GM03348 (cell line): ENCODE measurements at places on chromosomes 1 and 21.

- no peak for DNase-seq
These were observed 1.4 kb downstream of the DUSP10 start for GRCh38 chr1:221740369-221740992.

DNA sequence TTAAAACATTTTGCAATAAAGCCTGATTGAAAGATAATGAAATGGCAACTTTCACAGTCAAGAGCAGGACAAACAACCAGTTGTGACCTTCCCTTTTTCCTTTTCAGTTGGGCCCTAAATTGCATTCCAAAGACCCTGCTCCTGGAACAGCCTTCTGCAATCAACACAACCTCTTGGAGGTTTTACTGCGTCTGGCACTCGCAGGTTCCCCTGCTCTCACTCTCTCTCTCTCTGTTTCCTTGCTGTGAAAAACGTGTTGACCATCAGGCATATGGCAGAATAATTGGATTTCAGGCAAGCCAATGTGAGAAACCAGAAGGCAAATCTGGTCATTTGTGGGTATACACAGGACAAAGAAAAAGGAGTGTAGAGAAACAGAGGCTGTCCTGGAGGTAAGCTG is 23.2 kb downstream of the SLC44A5 start:
- no peak for DNase-seq

DNA sequence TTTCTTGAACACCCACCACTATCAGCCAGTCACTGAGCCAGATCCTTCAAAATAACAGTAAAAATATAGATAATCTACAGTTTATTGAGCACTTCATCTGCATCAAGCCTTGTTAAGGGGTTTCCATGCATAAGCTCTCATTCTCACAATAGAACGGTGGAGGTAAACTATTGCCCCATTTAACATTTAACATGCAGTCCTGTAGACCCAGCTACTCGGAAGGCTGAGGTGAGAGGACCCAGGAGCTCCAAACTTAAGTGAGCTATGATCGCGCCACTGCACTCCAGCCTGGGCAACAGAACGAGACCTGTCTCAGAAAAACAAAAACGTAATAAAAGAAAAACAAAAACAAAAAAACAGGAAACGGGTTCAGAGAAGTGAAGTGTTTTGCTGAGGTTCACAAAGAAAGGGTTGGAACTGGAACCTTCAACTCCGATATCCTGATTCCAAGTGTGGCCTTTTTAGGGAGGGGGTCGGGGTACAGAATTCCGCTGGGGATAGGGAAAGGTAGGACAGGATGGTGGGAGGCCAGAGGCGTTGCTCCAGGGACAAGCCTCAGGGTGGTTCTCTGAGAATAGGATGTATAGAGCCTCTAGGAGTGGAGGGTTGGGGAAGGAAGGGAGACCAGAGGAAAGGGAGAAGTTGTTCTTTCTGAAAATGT is 11.6 kb upstream of the SESN2 start:
- DNase-seq = no peak

GRCh38 chr1:89842567-89843272 is 21.9 kb downstream of the LRRC8D start:
- peak; percentile 46 for DNase-seq

- DNase-seq = no peak
These were observed 17.0 kb downstream of the MRAP start for GRCh38 chr21:32315511-32316281.

DNA sequence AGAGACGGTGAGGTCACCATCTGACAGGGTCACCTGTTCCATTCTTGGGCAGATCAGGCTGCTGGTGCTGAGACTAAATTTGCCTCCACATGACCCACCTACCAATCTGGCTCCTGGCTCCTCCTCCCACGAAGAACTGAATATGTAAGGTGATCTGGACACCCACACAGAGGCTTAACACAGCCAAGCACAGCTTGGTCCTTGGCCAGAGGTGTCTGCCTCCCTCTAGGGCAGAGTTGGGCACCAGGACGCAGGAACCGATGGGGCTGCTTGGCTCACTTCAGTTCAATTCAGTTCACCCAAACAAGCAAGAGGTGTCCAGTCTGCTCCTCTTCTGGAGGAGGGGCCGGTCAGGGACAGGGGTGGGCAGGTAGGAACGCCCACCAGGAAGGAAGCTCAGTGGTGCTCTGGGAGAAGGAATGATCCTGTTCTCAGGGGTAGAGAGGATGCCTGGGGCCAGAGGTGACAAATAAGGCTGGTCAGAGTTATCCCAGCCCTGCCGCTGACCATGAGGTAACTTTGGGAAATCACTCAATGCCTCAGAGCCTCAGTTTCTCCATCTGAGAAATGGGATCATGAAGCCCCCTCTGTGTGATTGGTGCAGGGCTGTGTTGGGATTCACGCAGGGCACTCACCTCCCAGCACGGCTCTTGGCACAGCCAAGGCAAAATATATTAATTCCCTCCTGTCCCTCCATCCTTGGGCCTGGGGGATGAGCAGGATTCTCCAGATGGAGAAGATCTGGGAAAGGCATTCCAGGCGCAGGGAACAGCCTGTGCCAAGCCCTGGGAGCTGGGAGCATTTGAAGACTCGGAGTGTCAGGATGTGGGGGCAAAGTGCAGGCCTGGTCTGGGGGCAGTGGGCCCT is 284.5 kb downstream of the PTPRU start:
- DNase-seq = no peak

GRCh38 chr1:23889074-23889473 is 21.0 kb upstream of the FUCA1 start:
- no peak for DNase-seq

DNA sequence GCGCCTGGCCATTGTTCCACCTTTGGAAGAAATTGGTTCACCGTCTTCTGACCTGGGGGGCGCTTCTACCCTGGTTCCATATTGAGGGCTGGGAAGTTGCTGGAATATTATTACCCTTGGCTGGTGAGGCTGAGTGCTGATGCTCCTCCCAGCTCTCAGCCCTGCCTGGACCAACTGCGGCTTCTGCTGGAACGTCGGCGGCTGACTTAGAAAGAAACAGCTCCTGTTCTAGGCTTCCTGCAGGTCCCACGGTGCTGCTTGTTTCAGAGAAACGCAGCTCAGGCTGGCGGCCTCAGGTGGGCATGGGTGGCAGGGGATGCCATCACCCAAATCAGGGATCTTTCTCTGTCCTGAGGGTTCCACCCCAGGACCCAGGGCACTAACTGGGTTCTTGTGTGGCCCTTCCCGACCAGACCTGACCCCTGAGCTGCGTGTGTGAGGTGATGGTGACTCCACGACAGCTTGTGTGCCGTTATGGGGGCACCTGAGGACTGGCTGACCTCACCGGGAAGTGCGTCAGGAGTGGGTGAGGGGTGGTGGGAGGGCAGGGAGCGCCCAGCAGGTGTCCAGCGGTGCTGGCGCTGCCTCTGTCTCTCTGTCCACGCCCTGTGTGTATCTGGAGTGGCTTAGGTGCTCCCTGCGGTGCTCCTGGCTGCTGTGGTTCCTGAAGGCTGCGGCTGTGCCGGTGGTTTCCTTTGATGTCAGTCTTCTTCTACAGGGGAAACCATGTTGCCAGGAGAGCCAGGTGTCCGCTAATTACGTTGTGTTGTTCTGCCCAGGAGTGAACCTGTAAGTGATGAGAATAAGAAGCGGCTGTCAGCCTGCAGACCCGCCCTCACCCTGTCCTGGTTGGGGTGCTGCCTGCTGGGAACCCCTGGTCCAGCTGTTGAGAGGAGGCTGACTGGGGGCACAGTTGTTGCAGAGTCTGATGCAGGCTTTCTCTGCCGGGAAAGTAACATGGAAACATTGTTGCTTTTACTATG is 8.9 kb downstream of the SKI start:
- peak; percentile 24 for DNase-seq

DNA sequence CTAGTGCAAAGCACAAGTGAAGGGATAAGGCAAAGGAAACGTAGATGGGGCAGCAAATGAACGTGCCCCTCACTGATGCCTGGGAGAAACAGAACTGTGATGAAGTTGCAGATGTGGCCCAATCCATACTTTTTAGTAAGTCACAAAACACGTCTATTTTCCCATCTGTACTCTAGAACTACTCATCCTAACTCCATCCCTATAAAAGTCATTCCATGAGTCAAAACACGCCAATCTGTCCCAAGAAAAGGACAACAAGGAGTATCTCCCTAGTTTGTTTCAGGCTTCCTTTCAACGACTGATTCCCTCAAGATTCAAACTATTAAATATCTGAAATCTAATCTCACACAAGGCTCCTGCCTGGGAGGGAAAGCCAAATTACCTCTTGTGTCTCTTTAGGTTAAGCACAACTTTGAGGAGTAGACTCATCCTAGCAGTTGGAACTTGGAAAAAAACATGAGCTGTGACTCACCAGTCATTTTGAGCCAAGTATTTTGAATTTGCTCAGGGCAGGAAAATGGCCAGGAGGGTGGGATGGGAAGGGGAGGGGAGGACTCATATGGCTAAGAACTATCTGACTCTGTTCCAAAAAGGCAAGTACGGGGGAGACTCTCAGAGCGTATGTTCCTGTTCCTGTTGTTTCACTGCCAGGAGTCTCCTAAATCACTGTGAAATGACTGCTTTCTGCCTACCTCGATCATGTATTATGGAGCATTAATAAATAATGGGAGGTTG is 214.5 kb upstream of the CAMK1G start:
- peak; percentile 70 for DNase-seq

DNA sequence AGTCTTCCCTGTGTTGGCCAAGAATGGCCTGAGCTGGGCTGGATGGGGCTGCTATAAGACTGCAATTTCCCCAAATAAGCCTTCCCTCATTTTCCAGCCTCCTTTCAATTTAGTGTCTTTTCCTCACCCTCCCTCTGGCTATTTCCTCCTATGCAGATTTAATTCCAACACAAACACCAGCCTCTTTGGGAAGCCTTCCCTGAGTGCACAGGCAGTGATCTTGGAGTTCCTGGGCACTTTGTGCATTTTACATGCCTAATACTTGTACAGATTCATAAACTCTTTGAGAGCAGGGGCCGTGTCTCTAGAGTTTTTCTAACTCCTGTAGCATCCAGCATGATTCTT is 91.1 kb upstream of the TLR5 start:
- no peak for DNase-seq

DNA sequence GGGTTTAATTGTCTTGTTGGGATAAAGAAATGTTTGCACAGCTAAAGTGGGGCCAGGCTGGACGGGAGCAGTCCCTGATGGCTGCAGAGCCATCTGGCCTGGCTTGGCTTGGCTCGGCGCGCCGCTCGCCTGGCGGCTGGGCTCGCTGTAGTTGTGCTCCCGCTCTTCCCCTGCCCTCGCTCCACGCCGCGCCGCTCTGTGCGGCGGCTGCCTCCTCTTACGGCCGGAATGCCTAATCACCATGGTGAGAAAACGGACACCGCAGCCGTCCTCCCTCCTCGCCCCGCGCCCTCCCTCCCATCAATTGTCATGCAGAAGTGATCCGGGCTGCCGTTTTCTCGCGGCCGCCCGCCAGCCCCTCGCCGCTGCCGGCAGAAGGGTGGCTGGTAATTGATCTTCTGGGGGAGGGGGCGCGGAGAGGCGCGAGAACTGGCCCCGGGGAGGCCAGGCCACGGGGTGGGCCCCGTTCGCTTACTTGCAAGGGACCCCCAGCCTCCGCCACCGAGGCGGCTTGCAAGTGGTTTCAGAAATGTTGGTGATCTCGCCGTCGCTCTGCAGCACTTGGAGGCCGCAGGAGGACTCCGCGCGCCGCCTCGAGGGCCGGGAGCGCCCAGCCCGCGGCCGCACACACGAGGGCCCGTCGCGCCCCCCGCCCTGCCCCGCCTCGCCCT is 12.4 kb downstream of the RNF220 start:
- DNase-seq = peak; percentile 63
